Camera-type eye (tissue), 1 donor: ENCODE measurements at places on chromosomes 13 and 19. TPM values are rescaled to one million over a fixed set of nuclear protein-coding genes. Genes with fewer than 3 reads are reported as not detected.

TMEM272 gene
- total RNA-seq, result 1.8 TPM

SKA3 gene
- total RNA-seq, result 7.5 TPM

ZNF302 gene
- 85.5 TPM for total RNA-seq

ZNF223 gene
- total RNA-seq, result 15.2 TPM

DAND5 gene
- 5.2 TPM for total RNA-seq

ATP4B gene
- not detected for total RNA-seq

RHPN2 gene
- total RNA-seq, result 52.2 TPM
